ENCODE measurements at places on chromosomes 11 and 22.

- DNase-seq: no peak
Measured at GRCh38 chr22:33652615-33653014, 267.7 kb downstream of the LARGE1 start.

DNA sequence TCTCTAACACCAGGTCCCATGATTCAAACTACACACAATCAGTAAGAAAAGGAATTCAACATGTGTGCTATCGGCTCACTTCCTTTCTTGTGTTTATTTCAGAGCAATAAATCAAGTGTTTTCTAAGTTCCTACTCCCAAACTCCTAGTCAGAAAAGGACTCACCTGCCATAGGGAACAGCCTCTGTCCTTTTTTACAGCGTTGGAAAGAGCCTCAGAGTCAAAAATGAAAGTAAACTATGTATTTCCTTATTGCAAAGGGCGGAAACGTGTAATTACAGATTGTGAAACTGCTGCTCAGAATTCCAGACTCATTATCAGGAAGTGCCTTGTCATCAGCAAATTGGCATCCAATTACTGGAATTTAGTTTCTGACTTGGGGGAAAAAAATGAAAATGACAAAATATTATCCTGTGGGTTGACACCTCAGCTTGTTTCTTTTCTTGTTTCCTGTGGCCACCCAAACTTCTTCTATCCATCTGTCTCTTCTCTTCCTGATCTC lies at the start of gene CASP4:
TSS of gene CASP4 (minus strand) at position 220 of the 501 bp plus-strand sequence. CDS start at position 171, 49 bp downstream.
- peak; percentile 3 for DNase-seq

- no peak for DNase-seq
Measured at GRCh38 chr11:7977232-7977917, 9.8 kb upstream of the EIF3F start.

DNA sequence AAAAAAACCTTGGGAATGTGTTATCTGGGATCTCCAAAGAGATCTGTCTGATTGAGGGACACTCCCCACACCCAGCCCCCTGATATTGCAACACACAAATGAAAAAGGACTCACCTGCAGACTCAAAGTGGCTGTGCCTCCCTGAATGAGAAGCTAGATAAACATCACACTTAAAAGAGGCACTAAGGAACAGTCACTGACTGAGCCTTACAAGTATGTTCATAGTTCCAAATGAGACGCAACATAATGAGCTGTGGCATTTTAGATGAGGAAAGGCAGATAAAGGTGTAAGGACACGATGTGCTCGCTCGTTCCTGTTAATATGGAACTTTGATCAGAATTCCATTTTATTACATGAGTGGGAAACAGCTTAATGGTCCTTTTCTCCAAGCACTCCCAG lies 21.0 kb upstream of the CFAP300 start:
- DNase-seq: no peak

DNA sequence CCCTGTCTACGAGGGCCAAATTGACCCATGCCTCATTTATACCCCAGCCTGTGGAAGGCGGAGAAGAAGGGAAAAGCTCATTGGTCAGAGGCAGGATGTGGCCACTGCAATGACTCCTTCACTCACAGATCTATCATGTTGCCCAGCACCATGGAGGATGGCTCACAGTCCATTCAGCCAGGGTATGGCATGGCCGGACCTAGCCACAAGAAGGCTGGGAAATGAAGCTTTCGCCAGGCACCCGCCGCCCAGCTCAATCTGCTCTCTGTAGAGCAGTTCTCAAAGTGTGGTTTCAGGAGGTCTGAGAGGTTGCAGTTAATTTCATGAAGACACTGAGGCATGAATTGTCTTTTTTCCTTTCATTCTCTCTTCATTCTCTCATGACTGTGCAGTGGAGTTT lies 40.6 kb upstream of the LINC01488 start:
- DNase-seq: no peak

DNA sequence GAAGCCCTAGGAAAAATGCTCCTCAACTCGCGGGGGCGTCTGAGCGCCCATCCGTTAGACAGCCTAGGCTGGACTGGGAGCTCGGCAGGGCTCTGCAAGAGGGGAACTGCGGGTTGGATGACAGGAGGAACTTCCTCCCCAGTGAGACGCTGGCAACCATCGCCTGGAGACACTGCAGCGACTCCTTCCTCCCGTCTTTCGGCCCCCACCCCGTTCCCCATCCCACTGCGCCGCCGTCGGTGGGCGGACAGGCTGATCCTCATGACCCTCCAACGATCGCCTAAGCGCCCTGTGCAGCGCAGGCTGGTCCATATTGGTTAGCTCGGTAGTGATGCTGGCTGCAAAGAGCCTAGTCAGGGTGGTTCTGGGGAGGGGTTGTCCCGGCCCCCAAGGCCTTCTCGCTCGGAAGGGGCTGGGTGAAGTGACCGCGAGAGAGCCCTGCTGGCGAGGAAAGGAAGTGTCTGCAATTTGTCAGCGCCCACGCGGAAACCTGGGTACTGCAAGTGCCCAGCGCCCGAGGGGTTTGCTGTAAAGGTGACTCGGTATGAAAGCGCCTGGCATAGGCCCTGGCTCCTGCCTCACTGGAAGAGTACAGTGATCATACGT lies 638 bp downstream of the NRGN start:
- peak; percentile 11 for DNase-seq

DNA sequence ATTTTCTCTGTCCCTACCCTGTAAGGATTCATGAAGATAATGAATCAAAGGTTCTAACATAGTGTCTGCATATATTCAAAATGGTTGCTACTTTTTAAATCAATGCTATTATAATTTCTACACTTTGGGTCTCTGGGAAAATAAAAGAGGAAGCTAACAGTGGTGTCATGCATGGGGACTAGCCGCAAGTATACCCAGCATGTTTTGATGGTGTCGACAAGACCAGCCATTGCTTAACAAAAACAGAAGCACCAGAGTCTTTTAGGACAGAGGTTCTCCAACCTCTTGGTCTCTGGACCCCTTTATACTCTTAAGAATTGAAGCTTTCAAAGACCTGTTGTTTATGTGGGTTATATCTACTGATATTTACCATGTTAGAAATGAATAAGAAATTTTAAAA lies 37.8 kb downstream of the RNF141 start:
- no peak for DNase-seq

DNA sequence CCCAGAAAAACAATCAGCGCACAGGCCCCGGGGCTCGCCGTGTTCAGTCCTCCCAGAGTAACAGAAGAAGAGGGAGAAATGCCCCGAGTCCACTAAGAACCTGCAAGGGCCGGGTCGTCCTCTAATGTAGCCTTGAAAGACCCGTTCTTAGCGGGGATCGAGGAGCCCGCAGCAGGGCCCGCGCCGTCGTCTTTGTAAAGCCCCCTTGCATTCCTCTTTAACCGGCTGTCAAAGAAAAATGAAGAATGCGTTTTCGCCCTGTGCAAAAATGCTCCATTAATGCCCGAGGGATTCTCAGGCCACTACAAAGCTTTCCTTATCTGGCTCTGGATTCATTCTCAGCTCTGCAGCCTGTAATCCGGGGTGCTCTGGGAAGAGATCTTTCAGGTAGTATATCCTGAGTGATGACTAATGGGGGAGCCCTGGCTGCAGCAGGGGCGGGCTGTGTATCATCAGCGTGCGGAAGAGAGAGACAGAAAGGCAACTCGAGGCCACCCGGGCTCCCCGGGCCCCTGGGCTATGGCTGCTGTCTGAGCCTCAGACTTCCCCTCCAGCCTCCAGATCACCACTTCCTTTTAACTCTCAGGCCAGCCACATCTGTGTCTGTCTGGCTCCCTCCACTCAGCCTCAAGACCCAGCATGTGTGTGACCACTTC lies 78.2 kb downstream of the FBLN1 start:
- DNase-seq: no peak

- DNase-seq: no peak
Measured at GRCh38 chr11:112880495-112880894, 80.7 kb upstream of the NCAM1 start.

DNA sequence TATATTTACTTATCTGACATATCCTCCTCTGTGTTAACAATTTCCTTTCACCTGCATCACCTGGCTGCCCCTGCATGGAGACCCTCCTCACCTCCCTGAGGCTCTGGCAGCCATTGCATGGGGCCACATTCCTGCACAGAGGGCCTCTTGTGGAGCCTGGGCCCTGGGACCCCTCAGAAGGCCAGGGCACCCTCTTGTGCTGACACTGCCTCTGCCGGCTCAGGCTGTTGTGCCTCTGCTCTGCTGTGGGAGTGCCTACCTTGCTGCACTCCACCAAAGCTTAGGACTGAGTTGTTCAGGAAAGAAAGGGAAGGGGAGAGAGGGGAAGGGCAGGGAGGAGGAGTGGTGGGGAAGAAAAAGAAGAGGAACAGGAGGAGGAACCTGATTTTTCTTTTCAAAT lies 194.5 kb downstream of the ADAMTS15 start:
- DNase-seq: no peak

GRCh38 chr11:120141768-120142423 lies 4.0 kb upstream of the TRIM29 start:
- no peak for DNase-seq

- DNase-seq: no peak
Measured at GRCh38 chr22:35913925-35914324, 114.7 kb downstream of the RBFOX2 start.

- DNase-seq: no peak
Measured at GRCh38 chr22:35905894-35906293, 122.7 kb downstream of the RBFOX2 start.

GRCh38 chr11:9691865-9692264 lies 28.0 kb downstream of the SWAP70 start:
- DNase-seq: no peak

GRCh38 chr11:126874831-126875230 lies 125.7 kb downstream of the KIRREL3 start:
- DNase-seq: no peak

- no peak for DNase-seq
Measured at GRCh38 chr11:43835104-43835503, 45.5 kb upstream of the ALKBH3 start.

DNA sequence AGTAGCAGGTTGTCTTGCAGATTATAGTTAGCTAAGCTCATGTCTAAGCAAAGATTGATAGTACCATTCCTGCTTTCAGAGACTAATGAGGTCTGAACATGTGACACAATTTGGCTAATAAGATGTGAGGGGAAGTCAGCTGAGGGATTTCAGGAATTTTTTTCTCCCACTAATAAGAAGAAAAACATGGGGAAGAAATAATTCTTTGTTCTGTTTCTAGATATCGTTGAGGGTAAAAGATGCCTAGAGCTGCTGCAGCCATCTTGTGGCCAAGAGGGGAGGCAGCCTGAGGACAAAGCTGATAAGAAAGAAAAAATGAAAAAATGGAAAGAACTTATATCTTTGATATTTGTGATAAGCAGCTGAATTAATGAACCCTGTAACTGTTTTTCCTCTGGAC lies 1334.4 kb downstream of the LRRC4C start:
- no peak for DNase-seq

- DNase-seq: no peak
Measured at GRCh38 chr11:104055596-104055995, 19.2 kb downstream of the DDI1 start.

- DNase-seq: no peak
Measured at GRCh38 chr22:48089601-48090331, 1327.3 kb downstream of the TBC1D22A start.

Data from hematopoietic multipotent progenitor cell treated with erythropoietin and hydrocortisone succinate and interleukin-3 and kit ligand, for 15 days (in vitro differentiated cells).